ENCODE measurements at places on chromosomes 11 and 22.

GRCh38 chr11:115334932-115335788, 169.1 kb downstream of the CADM1 start:
- peak; percentile 20 for DNase-seq

DNA sequence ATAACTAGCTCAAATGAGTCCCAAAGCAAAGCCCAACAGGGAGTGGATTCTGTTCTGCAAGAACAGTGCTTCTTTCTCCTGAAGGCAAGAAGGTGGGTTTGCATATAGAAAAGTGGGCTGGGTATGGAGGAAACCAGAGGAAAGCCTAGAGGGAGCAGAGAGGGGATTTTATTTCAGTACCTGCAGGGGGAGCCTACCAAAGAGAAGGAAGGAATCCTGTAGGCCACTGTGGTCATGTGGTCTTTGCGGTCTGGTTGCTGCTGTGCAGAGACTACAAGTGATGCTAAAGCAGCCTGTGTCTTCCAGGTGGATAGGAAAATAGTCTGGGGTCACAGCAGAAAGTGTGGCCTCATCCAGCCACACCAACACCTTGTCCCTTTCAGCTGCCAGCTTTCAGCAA, 33.2 kb upstream of the ZBTB16 start:
- no peak for DNase-seq

DNA sequence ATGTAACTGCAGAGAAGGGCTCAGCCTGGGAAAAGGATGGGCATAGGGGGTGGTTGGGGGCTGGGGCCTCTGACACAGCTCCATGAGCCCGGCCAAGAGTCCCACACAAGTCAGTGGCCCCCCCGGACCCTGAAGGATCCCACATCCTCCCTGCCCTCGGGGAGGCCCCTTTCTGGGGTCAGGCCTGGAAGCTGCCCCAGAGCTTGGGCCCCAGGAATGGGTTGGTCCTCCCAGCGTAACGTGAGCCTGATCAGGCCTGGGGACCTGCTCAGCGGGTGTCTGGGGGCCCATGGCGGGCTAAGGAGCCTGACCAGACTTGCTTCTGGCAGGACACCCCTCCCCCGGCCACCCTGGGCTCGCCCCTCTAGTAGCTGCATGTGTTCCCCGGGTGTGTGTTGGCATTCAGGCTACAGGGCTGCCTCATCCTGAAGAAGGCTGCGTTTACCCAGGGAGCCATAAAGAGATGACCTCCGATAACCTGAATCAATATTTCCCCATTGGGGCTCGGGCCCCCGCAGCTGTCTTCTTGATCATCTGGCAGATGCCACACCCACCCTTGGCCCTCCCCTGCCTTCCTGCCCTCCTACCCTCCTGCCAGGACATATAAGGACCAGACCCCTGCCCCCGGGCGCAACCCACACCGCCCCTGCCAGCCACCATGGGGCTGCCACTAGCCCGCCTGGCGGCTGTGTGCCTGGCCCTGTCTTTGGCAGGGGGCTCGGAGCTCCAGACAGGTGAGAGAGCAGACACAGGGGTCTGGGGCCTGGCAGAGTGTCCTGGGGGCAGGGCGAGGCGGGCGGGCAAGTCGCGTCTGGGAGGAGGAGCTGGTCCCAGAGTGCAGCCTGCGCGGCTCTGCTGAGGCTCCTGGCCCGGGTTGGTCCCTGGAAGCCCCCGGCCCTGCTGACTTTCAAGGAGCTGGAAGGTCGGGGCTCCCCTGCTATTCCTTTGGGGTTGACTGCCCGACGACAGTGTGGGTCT, at the start of gene MUC2:
TSS of gene MUC2 (plus strand) at position 631 of the 978 bp plus-strand sequence.
- no peak for DNase-seq

DNA sequence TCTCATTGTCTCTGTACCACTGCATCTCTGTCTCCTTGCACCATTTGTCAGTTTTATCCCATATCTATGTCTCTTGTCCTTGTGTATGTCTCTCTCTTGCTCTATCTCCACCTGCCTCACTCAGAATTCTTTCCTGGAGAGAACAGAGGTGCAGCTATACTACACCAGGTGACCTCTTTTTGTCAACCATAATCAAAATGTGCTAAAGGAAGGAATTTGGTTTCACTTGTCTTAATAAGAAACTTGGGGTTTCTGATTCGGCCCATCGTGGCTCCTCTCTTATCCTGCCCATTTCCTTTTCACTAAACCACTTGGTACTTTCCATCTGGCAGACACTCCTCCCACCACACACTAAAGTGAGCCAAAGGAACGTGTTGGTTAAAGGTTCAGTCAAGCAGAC, 2.0 kb upstream of the C11orf42 start:
- no peak for DNase-seq

GRCh38 chr22:30023099-30023660, 57.1 kb upstream of the HORMAD2 start:
- DNase-seq: no peak

DNA sequence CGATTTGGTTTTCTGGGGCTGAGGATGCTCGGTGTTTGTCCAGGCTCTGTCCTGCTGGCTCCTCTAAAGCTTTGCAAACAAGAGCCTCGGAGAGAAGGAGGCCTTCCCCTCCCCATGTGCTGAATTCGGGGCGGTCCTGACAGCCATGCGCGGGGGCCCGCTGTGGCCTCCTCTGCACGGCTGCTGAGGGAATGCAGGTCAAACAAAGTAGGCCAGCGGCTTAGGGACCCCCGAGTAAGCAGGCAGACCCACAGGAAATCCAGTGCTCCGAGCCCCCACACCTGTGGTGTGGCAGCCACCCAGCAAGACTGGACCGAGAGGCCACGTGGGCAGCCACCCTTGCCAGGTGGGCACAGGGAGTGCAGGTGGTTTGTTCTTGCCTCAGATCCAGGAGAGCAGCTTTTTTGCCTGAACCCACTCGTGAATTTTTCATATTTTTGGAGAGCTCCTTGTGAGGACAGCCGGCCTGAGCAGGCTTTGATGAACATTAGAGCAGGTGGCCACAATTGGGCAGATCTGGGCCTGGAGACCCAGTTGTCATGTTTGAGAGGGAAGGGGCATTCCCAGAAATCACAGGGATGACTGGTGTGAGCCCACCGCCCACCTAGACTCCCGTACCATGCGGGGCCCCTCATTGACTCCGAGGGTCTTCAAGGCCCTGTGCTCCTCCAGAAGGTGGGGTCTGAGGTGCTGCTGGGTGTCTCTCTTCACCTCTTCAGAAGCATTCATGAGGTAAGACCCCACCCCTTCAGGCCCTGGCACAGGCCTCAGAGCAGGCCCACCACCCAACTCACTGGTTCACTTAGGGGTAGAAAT, 43.0 kb upstream of the KCNQ1OT1 start:
- DNase-seq: no peak

GRCh38 chr11:85647078-85647477, 689 bp upstream of the TMEM126A start:
- DNase-seq: no peak

- no peak for DNase-seq
Measured at GRCh38 chr22:21932347-21932746, 20.3 kb downstream of the PPM1F start.

DNA sequence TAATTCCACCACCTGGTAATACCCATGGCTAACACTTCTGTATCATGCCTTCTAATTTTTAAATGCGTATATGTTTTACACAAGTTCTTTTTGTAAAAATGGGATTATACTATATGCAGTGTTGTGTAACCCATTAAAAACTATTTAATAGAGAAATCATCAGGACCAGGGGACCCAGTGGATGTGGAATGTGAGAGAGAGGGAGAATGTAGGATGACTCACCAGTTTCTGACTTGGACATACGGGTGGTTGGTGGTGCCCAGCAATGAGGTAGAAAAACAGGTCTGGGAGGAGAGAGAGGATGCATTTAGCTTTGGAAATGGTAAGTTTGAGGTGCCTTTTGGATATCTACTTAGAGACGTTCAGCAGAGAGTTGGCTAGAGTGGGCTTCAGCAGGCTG, 112.0 kb upstream of the TBCEL start:
- DNase-seq: no peak

DNA sequence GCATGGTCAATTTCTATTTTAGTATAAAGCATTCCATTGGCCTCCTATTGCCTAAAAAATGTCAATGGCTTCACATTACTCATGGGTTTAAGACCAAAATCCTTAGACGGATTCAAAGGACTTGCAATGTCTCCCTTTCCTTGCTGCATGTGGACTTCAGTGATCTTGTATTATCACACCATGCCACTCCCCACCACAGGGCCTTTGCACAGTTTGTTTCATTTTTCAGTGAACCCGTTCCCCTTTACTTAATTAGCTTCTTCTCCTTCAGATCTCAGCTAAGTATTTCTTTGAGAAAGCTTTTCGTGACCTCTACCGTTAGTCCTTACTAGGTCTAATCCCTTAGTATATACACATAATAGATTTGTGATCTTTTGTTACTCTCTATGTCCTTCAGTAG, 269.7 kb downstream of the FAM76B start:
- no peak for DNase-seq

- peak; percentile 43 for DNase-seq
Measured at GRCh38 chr11:17352950-17353820, 1.6 kb downstream of the NCR3LG1 start.

GRCh38 chr11:70650075-70650909, 252.0 kb downstream of the CTTN start:
- no peak for DNase-seq

DNA sequence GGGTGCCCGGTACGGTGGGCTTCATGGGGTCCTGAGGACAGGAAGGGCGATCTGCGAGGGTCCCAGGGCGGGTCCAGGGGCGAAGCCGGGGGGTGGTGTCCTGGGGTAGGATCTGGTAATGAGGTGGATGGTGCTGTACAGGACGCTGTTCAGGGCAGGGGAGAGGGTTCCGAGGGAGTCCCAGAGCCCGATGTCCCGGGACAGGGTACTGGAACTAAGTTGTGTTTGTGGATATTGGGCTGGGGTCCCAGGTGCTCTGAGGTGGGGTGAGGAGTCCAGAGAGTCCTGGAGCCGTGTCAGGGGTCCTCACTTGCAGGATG, 426 bp downstream of the LZTR1 start:
- no peak for DNase-seq

DNA sequence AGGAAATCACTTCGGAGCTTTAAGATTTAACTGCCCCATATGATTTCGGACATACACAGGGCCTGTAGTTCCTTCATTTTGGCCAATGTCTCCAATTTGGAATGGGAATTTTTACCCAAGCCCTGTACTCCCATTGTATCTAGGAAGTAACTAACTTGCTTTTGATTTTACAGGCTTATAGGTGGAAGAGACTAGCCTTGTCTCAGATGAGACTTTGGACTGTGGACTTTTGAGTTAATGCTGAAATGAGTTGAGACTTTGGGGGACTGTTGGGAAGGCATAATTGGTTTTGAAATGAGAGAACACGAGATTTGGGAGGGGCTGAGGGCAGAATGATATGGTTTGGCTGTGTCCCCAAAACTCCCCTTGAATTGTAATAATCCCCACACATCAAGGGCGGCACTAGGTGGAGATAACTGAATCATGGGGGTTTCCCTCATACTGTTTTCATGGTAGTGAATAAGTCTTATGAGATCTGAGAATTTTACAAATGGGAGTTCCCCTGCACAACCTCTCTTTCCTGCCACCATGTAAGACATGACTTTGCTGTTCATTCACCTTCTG, 130.5 kb downstream of the LARGE1 start:
- DNase-seq: no peak

GRCh38 chr22:40668611-40669411, 10.5 kb upstream of the MCHR1 start:
- DNase-seq: no peak

GRCh38 chr11:95503047-95503446, 272.0 kb upstream of the SESN3 start:
- DNase-seq: no peak

GRCh38 chr11:72119198-72119597, 6.7 kb upstream of the ANAPC15 start:
- no peak for DNase-seq

GRCh38 chr11:134236834-134237556, 12.5 kb downstream of the VPS26B start:
- DNase-seq: no peak

- DNase-seq: no peak
Measured at GRCh38 chr11:94181943-94182342, 53.3 kb downstream of the PANX1 start.

GRCh38 chr11:66745356-66746235, 16.6 kb upstream of the SPTBN2 start:
- no peak for DNase-seq

DNA sequence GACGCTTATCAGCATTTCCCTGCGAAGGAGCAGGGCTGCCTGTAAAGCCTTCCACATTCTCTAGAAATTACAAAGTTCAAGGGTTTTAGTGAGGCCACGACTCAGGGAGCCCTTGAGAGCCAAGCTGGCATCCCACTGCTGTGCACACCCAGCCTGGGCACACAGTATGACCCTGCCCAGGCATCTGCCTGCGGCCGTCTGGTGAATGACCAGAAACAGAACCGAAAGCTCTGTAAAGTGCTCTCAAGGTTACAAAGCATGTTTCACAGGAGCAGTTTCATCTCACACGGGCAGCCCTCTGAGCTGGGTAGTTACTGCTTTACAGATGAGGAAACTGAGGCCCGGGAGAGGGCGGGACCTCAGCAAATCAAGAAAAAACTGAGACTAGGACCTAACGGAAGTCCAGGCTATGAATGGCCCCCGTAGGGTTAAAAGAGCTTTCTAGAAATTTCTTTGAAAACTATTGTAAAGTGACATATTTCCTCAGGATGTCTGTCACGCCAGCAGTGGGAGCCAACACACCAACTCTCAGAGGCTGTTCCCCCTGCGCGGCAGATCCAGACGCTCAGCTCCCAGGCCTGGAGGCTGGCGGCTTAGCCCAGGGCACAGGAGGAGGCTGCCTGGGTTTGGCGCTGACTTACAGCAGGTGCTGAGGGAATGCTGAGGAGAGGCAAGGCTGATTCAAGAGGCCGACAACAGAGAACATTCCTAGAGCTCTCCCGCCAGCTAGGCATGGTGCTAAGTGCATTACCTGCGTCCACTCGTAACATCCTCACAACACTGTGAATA, 7.7 kb upstream of the TCF20 start:
- no peak for DNase-seq

DNA sequence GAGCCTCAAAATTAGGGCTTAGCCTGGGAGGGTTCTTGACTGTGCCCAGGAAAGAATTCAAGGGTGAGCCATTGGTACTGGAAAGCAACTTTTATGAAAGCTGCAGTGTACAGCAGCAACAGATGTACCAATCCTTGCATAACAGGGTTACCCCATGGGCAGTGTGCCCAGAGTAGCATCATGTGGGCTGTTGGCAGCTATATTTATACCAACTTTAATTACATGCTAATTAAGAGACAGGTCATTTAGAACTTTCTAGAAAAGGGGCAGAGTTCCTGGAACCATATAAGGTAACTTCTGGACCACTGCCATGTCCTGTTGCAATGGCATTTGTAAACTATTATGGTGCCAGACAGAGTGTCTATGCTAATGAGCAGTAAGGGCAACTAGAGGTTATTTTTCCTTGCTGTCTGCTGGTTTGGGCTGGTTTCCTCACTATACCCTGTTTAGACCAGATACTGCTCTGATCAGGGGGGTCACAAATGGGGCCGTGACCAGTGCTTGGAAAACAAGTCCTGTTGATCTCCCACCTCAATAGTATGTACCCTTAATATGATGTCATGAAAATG, 1120.5 kb upstream of the RAG2 start:
- no peak for DNase-seq

Measured in NCI-H2029 treated with DMSO at 0.1 percent for 48 hours (cell line).